NCI-H510A (cell line): ENCODE measurements at places on chromosomes 11 and 22.

DNA sequence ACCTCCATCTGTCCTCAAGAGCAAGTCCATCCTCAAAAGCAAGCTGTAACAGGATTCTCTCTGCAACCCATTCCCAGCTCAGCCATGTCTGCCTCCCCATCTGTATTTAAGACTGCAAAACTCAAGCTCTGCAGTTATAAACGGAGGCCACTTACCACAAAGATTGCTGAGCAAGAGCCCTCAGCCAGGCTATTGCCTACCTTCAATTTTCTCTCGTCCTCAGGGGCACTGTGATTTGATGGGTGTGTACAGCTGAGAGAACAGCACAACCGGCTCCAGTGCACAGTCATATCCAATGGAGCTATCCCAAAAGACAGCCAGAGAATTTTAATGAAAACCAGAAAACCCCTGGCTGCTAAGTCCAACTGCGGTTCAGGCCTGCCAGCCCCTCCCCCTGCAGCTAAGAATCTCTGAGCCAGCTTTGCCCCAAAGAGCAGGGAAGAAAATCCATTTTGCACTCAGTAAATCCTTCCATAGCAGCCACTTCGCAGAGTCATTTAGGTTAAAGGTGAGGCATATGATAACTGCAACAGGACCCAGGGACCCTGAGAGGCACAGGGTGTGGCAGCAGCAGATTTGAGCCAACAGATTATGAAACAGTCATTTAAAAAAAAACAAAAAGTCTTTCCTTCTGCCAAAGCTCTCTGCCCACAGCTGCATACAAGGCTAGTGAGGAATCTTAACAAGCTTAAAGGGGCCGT lies 37.6 kb downstream of the RAB30 start:
- no peak for DNase-seq

DNA sequence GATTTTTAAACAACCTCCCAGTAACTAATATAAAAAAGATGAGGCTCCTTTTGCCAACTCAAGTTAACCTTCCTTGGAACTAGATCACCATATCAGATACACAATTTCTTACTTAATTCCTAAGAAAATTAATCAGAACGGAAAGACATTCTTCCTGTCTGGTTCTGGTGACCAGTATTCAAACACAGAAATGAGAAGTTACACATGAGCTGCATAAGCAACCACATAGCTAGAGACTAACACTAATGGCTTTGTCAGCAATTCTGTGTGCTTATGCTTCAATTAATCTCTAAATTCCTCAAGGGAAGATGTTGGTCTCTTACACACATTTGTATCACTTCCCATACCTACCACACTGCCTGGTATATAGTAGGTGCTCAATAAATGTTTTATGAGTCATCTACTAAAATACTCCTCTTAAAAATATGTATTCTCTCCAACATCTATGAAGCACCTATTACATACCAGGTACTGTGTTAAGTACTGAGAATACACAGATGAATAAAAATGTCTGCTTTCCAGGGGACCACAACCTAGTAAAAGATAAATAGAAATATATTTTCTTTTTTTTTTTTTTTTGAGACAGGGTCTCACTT lies 54.5 kb downstream of the GAB2 start:
- no peak for DNase-seq

DNA sequence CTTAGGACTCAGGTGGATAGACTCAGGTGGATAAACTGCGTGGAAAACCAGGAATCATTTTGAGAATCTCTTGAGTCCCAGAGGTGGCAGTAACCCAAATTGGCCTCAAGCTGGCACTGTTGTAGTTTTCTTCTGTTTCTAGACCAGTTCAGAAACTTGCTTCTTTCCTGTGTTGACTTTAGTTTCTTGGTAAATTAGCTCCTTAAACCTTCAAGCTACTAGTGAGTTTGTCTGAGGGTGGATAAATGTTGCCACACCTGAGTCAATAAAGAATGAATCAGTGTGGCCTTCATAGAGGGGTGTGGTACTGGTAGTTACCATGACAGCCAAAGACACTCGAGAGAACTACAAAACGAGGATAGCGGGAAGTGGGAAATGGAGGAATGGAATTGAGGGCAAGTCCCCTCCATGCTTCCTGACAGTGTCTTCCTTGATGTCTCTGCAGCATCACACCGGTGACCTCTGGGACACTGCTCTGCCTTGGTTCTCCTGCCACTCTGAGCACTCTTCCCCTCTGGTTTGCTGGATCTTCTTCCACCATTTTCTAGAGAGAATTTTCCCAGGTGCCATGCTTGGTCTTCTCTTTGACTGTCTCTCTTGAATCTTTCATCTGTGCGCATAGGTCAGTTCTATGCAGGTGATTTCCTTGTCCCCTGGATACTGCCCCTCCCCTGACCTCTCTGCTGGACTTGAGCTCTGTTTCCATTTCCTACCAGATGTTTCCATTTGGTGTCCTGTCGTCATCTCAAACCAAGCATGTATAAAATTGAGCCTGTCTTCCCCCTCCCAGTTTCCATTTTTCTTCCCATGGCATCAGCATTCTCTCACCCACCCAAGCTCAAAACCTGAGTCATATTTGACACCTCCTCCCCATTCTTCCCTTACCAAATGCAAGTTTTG lies 7.2 kb downstream of the POLD4 start:
- DNase-seq: no peak

DNA sequence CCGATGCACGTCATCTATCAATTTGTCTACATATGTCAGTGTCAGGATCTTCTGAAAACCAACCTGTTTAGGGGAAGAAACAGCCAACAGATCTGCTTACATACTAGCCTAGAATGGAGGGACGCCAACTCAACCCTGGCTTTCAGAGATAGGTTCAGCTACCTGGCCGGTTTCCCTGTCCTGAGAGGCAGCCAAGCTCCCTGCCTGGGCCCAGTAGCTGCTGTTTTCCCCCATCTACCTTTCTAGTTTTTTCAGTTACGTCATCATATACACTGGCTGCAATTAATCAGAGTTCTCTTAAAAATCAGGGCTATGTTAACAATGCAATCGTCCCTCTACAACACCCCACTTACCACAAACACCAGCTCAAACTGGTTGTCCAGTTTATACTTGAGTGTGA lies 1.0 kb downstream of the SRPRA start:
- DNase-seq: no peak

- DNase-seq: no peak
These were observed 119.6 kb downstream of the NAV2 start for GRCh38 chr11:19832086-19832750.

DNA sequence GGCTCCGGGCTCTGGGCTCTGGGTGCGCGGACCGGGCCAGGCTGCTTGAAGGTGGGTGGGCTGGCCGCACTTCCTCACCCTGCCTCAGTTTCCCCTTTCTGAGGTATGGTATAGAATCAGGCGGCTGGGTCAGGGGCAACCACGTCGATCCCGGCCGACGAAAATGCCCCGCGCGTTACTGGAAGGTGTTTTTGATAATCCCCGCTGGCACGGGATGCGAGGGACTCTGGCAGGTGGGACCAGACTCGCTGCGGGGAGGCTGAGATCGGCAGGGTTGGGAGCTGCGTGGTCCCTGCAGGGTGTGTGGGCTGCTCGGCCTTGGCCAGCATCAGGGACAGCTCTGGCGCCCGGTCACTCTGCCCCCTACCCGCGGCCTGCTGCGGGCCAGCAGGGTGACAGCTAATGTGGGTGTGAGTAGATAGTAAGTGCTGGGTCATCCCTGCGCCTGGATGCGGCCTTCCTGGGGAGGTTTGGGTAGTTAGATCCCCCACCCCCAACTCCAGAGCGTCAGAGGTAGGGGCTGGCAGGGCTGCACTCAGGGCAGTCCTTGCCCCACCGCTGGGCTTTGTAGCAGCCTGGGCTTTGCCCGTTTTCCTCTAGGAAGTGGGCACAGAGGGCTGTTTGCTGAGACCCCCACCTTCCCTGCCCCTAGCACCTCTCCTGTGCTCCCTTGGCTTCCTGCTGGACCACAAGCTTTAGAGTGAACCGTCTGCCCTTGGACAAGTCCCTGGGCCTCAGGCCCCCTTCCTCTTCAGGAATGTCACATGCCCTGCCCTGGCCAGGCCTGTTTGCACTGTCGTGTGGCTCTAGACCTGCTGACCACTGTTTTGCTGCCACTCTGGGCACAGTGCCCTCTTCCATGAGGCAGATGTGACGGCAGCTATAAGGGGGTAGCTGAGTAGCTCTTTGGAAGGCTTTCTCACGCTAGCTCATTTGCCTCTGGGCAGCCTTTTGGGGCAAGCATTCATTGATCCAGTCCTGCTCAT lies 579 bp downstream of the TANGO2 start:
- DNase-seq: no peak

- DNase-seq: no peak
These were observed 20.8 kb downstream of the YPEL1 start for GRCh38 chr22:21714786-21715185.

DNA sequence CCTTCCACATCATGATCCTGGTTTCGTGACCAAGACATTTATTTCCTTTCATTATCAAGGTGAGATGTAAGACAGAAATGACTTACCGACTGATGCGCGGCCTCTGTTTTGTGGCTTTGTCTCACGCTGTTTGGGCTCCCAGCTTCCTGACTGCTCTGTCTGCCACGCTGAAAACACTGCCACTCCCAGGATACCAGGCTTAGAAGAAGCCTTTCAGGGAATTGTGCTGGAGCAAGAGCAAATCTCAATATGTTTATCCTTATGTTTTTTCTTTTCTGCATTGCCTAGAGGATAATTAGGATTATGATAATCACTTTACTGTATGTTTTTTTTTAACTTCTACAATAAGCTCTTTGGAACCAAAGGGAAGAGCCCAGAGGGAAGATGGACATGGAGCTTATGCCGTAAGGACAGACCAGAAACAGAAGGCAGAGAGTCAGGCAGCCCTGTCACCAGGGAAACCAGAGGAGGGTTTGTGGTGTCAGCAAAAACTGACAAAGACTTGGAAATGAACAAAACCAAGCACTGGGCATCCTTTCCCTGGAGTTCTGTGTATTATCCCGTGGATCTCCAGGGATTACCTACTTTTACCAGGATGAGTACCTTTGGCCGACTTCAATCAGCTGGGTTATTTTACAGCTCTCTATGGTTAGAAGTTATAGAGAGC lies 68.2 kb upstream of the ISX start:
- DNase-seq: no peak

- DNase-seq: no peak
These were observed 6.2 kb downstream of the KCNQ1OT1 start for GRCh38 chr11:2693271-2694261.

DNA sequence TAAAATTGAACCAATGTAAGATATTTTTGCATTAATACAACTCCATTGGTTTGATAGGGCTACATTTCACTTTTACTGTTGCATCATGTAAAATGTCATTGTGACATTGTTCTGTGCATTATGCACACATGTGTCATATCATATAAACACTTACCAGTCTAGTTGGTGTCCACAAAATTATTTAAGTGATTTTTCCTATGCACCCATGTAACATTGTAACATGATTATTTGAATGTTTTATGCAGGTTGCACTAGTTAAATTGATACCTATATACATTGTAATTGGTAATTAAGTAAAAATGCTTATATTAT lies 9.6 kb upstream of the BIRC3 start:
- DNase-seq: no peak

GRCh38 chr11:110141812-110142211 lies 48.6 kb downstream of the ZC3H12C start:
- DNase-seq: no peak
